ENCODE measurements at places on chromosomes 16 and 17.

GRCh38 chr16:85029408-85029784 is 1.8 kb downstream of the KIAA0513 start:
- DNase-seq: peak; percentile 29

GRCh38 chr17:81334987-81335772 is 40.1 kb upstream of the SLC38A10 start:
- no peak for DNase-seq

DNA sequence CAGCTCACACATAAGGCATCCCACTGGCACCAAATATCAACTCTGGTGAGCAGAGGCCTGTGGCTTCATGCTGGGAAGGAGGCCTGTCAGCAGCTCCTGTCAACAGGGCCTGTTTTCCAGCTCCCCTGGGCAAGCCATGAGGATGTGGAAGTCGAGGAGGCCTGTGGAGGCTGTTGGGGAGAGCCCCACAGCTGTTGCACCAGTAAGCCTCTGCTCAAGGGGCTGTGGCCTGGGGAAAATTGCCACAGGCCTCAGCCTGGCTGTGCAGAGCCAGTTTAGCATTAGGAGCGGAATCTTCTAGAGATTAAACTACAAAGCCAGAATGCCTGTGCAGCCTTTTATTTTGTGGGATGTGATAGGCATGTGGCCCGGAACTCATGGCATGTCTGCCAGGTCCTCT is 202.1 kb downstream of the SPECC1 start:
- DNase-seq: no peak

GRCh38 chr17:63973930-63974593 is 1.3 kb upstream of the SCN4A start:
- no peak for DNase-seq

DNA sequence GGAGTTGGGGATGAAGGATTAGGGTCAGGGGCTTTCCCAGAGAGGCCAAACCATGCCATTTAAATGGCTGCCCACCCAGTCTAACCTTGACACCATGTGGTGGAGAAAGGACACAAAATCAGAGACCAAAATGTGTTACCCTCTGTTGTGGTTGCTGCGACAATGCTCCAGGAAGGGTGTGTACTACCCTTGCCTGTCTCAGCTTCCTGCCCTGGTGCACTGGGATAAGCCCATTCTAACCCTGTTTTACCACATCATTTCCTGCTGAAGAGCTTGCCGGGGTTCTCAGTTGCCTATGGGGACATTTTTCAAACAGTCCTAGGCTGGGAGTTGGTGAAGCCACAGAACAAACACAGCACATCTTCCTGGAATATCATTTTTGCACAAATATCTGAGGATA is 4.9 kb downstream of the OR4D1 start:
- peak; percentile 6 for DNase-seq

DNA sequence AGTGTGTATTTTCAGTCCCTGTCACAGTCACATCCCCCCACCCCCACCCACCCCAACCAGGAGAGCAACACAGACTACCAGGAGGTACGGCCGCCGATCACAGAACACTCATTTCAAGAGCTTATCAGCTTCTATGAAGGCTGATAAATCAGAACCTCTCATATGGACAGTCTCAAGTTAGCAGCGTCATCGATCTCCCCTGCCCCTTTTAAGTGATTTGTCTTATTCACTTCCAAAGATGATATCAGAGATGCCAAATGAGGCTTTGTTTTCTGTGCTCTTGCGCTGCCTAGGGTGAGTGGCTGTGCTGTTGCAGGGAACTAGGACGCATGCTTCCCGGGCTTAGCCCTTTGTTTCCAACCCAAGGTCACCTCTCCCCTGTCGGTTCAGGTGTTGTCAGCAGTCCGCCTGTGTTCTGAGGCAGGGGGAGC is 26.8 kb upstream of the PMFBP1 start:
- no peak for DNase-seq

- no peak for DNase-seq
Measured at GRCh38 chr17:34374457-34374856, 11.4 kb upstream of the CCL1 start.

DNA sequence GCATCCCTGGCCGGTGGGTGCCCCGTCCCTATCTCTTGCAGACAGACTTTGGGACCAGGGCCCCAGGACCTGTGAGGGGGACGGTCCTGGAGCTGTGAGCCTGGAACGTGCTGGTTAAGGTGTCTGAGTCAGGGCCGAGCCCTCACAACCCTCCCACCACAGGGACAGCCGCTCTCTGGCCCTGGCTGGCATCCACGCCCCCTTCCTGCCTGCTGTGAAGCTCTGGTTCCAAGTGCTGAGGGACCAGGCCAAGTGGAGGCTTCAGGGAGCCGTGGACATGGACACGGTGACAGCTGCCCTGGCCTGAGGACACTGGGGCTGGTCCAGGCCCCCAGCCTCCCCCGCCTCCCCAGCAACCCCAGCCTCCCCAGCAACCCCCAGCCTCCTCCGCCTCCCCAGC is 6.6 kb downstream of the TSR3 start:
- no peak for DNase-seq

- no peak for DNase-seq
Measured at GRCh38 chr17:37827905-37828650, 83.2 kb upstream of the HNF1B start.

GRCh38 chr17:71232801-71233559 is 887.8 kb upstream of the SOX9 start:
- DNase-seq: no peak

DNA sequence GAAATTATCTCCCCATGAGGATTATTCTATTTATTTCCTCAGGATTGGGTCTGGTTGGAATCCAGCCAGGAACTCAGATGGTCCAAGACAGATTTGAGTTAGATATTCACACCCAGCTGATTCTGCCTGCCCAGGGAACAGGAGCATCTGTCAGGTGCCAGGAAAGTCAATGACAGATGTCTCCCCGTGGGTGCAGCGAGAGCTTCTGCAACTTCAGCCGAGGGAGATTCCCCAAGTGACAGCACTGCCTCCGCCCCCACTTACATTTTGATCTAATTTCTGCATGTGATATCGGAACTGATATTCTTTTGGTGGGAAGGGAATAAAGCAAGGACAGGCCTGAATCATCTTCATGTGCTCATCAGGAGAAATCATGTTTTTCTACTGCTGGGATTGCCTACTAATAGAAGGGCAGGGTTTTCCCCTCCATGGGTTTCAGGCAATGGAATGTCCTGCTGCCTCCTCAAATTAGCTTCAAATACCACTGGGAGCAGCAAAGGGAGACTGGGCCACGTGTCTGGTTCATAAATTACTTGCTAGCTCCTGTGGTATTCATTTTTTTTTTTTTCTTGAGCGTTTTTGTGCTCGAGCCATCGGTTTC is 15.7 kb upstream of the DHX8 start:
- DNase-seq: no peak

GRCh38 chr17:14124854-14125253 is 55.5 kb downstream of the COX10 start:
- DNase-seq: no peak

Measured in dermis blood vessel endothelial cell (primary cell).